Fibroblast of skin of right biceps (primary cell): ENCODE measurements at places on chromosomes 2 and 18.
A peak's percentile ranks its signal among the peaks of the same experiment; 100 is the strongest.

DNA sequence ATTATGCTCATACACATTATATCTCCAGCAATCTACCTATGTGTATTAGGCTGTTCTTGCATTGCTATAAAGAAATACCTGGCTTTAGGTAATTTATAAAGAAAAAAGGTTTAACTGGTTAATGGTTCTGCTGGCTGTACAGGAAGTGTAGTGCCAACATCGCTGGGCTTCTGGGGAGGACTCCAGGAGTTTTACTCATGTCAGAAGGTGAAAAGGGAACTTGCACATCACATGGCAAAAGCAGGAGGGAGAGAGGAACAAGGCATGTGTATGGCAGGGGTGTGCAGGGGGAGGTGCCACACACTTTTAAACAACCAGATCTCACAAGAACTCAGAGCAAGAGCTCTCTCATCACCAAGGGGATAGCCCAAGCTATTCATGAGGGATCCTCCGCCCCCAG is 715.4 kb upstream of the ZEB2 start:
- no peak for DNase-seq

GRCh38 chr2:53636596-53636995 is 131.0 kb upstream of the CHAC2 start:
- peak; percentile 51 for DNase-seq

- no peak for DNase-seq
Measured at GRCh38 chr2:112699984-112700667, 20.7 kb upstream of the NT5DC4 start.

DNA sequence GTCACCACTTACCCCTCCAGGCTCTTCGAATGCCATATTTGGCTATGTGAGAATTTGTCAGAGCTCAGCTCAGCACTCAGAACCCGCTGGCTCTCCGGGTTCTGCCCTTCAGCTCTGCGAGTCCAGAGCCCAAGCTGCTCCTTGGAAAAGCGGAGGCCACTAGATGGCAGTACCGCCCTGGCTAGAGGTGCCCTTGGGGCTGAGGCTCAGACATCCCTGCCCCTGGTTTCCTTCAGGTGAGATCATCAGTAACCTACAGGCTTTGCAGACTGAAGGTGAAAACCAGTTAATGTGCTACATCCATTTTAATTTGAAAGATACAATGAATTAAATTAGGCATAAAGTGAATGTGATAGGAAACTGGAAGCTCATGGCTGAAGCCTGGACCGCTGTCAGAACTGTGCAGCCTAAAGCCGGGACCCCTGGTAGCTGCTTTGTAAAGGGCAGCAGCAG is 285.6 kb downstream of the AGAP1 start:
- peak; percentile 61 for DNase-seq

DNA sequence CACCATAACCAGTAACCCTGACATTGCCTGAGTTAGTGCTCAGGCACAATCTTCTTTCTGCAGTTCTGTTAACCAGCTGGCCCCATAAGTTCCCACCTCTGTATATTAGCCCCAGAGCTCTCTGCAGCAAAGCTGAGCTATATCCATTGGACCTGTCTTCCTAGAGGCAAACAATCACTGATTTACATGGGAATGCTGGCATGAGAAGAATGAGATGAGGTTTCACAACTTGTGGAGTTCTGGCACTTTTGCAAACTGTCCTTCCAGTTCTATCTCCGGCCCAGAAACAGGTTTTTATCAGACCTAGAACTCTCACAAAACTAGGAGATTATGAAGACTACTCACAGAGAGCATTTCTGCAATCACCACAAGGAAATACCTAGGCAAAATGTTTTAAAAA is 7.9 kb upstream of the CCBE1 start:
- no peak for DNase-seq

DNA sequence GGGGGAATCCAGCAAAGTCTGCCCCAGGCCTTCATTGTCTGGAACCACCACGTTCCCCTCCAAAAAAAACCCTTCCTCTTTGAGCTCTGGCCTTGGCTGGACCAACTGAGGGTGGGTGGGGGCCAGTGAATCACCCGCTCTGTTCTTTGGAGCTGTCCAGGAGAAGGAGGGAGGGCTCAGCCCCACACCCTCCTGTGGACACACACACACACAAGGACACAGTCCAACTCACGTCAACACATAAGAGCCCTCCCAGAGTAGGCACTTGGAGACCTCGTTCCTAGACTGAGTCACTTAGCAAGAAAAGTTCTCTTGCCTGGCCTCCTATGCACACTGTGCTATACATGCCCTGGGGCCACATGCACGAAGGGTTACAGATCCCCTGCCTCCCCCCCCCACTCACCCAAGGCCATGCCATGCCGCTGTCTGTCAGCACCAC is 1.2 kb upstream of the TNS1 start:
- peak; percentile 90 for DNase-seq
